ENCODE measurements at places on chromosomes 6 and 20. TPM values are rescaled to one million over a fixed set of nuclear protein-coding genes. Genes with fewer than 3 reads are reported as not detected.

RNF182 gene
- total RNA-seq, result 3.5 TPM

HLA-DRA gene
- total RNA-seq, result not detected

PACRG gene
- not detected for total RNA-seq

PAK5 gene
- total RNA-seq, result not detected

KIAA1755 gene
- 0.08 TPM for total RNA-seq

Measured in A549 treated with CORT108297 at 1 μM for 4 hours (cell line).